ENCODE measurements at places on chromosomes 1 and 21.

DNA sequence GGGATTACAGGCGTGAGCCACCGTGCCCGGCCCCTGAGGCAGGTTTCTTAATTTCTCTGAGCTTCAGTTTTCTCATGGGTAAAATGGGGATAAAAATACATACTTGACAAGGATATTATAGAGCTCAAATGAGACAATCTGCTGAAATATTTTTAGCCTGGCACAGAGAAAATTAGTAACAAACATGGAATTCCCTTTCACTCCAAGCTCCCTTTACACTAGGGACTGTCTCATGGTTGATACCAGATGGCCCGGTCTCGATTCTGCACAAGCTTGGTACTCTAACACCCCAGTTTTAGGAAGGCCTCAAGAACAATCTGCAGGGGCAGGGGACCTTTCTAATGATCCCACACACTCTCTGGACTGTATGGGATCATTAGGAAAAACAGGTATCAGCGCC, 671.7 kb downstream of the SMYD3 start:
- DNase-seq, result no peak

DNA sequence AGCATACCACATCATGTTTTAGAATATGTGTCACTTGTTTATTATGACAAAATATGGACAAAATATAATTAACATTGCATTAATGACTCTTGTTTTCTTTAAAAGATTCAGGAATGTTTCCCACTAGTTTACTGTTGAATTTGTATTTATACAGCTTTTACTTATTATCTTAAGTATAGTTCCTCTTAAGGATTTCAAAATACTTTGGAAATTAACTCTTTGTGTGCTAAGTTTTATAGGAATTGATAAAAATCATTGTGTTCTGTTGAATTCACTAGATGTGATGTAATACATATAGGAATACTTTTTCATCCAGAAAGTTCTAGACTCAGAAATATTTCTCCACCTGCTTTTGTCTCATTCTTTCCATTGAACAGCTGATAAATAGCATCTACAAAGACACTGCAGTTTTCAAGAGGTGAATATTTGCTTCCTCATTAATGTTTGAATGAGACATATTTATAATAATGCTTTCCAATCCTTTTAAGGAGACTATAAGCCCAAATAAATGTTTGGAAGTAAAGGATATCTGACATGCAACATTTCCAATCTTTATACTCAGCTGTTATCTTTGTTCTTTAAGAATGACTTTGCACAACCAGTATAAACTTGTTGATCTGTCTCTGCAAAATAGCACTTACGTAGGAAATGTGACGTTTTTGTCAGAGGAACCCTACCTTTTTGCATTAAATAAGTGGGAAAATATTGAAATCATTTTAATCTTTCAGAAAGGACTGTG, 38.4 kb upstream of the SAMSN1 start:
- no peak for DNase-seq

- peak; percentile 97 for DNase-seq
Observed at GRCh38 chr1:14945132-14946010, 208.2 kb upstream of the TMEM51 start.

- DNase-seq, result no peak
Observed at GRCh38 chr21:43815107-43815613, 25.8 kb downstream of the RRP1 start.

DNA sequence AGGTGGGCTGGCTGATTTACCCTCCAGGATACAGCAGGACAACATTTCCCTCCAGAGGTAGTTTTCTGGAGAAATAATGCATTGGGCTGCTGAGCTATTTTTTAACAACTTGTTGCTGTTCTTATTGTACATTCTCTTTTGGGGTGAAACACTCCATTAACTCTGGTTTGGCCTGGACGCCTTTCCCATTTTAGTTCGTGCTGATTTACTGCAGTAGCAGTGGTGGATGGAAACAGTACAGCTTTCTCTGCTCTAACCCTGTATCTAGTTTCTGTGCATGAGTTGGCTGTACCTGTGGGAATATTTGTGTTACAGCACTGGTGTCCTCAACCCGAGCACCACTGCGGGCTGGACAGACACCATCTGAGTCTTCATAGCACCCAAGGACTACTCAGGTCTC, 325.3 kb downstream of the ASTN1 start:
- no peak for DNase-seq

- DNase-seq, result no peak
Observed at GRCh38 chr1:57248830-57249229, 175.0 kb downstream of the DAB1 start.

DNA sequence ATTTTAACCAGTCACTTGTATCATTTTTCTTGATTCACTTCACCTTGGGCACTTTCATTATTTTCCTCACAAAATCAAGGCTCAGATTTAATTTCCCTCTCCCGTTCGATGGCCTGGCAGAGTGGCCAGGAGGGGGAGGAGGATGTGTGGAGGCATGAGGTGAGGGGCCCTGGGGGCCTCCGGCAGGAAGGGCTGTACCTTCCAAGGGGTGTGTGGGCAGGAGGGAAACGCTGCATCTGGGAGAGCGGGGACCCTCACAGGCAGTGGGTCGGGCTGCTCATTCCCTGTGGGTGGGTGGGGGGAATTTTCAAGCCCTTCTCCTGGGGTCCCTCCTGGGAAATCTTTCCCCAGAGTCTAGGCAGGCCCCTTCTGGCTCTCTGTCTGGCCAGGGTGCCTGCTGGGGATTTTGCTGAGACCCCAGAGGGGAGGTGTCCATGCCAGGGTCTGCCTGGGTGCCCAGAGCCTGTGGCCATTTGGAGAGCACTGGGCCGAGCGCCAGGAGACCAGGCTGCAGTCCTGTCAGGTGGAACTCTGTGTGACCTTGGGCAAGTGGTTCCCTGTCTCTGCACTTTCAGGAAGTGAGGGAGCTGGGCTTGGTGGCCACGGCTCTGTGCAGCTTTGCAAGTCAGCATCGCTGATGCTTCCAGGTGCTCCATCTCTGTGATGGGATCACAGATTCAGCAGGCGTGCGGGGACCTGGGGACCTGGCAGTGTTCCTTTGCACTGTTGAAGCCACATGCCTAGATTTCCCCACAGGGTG, 81.9 kb upstream of the C1orf174 start:
- DNase-seq, result no peak

DNA sequence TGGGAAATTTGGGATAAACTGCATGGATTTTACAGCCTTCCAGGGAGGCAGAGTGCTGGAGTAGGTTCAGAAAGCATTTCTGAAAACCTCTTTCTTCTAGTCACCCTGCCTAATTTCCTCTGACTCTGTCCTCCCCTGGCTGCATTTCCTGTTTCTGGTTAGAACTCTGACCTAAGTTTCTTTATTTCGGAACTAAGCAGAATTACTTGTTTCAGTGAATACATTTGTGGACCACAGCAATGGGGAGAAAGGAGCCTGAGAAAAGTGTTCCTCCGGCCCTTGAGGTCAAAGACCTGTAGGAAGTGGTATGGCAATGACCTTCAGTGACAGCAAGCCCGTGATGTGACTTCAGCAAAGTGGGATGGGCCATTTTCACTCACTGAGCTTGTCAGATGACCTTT, 173.4 kb upstream of the RUNX1 start:
- DNase-seq, result no peak

DNA sequence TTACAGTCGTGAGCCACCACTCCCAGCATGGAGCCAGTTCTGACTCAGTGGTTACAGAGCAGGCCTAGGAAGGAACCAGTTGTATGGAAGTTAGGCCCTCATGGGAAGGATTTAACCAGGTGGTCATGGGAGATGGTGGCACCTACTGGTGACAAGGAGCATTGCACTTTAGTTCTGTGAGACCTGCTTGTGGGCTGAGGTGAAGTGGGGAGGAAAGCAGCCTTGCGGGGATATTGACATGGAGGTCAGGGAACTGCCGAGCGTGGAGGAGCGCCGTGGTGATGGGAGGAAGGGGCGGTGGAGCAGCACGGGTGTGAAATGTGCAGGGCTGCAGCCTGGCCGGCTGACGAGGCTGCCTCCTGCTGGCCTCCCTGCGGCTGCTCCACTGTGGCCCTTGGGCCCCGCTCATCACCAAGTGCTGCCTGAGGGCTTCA, 100.4 kb downstream of the GALNT2 start:
- DNase-seq, result peak; percentile 29

GRCh38 chr1:23528250-23528978, 2.6 kb downstream of the E2F2 start:
- peak; percentile 96 for DNase-seq

DNA sequence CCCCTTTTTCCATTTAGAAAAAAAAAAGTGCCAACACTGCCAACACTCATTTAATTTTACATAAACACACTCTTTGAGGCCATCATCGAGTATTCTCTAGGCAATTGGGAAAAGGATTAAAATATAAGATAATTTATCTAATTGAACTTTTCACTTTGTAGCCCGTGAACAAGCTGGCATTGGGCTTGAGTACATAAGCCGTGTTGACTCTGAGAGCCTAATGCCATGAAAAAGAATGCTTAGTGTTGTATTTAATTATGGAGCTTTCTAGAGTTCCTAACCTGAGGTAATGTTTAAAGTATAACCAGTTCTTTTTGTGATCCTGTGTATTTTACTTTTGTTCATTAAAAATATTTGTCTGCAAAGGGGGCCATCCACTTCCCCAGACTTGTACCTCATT, 193.8 kb downstream of the LYPLAL1 start:
- DNase-seq, result no peak

DNA sequence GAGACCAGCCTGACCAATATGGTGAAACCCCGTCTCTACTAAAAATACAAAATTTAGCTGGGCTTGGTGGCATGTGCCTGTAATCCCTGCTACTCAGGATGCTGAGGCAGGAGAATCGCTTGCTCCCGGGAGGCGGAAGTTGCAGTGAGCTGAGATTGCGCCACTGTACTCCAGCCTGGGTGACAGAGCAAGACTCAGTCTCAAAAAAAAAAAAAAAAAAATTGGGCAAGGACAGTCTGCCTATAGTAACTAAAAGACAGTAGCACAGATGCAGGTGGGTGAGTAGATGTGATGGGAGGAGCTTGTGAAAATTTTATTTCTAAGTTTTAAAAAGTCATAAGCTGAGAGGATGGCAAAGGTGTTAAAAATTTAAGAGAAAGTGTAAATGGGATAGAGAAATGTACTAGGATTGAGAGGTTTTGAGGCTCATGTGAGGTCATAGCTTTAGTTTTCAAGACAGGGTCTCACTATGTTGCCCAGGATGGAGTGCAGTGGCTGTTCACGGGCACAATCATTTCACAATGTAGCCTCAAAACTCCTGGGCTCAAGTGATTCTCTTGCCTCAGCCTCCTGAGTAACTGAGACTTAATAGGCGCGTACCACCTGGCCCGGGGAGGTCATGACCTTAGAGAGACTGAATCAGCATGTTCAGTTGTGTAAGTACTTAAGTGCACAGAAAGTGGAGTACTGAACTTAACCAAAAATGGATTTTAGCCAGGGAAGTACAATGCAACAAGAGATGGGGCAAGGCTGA, 33.7 kb downstream of the PTP4A2 start:
- DNase-seq, result no peak

- no peak for DNase-seq
Observed at GRCh38 chr1:17434601-17435000, 4.9 kb downstream of the RCC2 start.

DNA sequence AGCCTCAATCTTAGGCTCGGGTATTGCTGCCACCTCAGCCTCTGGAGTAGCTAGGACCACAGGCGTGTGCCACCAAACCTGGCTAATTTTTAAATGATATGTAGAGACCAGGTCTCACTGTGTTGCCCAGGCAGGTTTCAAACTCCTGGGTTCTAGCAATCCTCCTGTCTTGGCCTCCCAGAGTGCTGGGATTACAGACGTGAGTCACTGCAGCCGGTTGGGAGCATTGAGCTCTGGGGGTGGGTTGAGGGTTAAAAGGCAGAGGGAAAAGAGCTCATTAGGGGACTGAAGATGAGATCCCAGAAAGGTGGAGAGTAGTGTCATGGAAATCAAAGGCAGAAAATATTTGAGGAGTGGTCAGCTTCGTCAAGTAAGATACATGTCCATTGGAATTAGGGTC, 7.1 kb downstream of the RAD54L start:
- no peak for DNase-seq

DNA sequence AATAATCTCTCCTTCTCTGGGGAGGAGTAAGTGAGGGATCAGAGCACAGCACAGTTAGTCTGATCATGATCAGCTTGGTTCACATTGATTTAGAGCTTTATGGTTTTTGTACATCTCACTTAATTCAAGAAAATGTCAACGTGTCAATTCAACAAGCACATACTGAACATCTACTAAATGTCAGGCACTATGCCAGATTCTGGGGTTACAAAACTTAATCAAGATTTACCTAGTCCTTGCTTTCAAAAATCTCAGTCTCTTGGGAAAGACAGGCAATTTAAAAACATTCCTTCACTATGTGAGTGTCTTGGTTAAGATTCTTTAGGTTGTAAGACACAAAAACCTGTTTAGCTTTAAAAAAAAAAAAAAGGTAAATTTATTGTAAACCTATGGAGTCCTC, 181.4 kb downstream of the AK5 start:
- DNase-seq, result no peak

DNA sequence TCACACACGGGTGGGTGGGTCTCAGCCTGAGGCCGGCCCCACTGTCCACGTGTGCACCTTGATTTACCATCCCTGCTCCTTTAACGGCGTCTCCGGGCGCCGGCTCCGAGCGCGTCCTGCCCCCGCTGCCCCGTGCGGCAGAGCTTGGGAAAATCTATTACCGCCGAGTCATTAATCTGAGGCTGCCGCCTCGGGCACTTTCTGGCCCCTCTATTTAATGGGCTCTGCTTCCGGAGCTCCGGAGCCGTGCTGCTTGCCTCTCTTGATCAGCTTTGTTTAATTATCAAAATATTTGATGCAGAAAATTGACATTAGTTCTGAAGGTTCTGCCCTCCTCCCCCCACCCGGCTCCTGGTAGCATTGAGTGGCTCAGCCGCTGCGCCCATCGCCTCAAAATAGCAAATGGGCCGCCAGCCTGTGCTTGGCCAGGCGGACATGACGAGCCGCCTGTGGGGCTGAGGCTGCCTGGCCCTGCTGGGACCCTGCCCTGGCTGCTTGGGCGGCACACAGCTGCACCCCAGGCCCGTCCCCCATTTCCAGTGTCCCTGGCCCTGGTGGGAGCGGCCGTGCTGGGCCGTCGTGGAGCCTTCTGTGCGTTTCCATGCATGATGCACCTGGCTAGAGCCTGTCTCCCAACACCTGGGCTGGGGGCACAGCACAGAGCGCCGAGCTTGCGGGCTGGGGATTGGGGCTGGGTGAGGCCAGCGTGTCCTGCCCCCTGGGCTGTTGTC, 81.6 kb upstream of the TTC34 start:
- no peak for DNase-seq

DNA sequence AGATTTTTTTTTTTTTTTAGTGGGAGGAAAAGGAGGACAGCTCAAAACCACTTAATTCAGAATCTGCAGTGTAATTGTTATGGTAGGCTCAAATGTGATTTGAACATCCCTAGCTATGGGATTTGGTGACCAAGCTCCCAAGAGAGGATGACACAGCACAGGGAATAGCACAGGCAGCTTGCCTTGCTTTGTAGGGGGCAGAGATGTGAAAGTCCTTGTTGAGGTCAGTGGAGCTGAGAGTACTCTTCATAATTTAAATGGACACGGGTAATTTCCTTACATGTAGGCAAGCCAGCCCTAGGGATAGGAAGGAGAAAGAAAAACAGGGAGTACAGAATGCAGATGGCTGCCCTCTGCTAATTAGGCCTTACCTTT, 3.2 kb upstream of the UCK2 start:
- no peak for DNase-seq

- no peak for DNase-seq
Observed at GRCh38 chr1:197696372-197696771, 78.9 kb downstream of the DENND1B start.
